ENCODE measurements at places on chromosomes 1 and 21. TPM values are rescaled to one million over a fixed set of nuclear protein-coding genes. Genes with fewer than 3 reads are reported as not detected.

DNA sequence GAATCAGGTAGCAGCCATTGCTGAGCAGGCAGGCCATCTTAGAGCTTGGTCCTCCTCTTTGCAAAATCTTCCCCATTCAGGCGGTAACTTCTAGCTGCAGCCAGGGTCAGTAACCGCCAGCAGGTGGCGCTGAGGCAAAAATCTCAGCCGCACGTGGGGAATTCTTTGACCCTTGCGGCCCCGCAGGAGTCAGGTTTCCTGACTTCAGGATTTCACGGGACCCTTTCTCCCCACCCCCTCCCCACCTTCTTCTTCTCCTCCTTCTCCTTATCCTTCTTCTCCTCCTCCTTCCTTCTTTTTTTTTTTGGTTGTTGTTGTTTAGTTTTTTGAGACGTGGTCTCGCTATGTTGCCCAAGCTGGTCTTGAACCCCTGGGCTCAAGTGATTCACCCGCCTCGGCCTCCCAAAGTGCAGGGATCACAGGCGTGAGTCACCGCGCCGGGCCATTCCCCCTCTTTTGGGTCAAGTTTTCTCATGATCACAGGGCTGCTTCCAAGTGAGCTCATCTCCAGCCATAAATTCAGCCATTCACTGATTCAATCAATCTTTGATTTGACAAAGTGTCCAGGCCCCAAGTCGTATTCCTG, 33.4 kb upstream of the TENT5B start:
- DNase-seq = peak; percentile 69

The TMPRSS15 gene
- not detected for total RNA-seq

GRCh38 chr1:101323535-101323934, 86.7 kb downstream of the S1PR1 start:
- no peak for DNase-seq

DNA sequence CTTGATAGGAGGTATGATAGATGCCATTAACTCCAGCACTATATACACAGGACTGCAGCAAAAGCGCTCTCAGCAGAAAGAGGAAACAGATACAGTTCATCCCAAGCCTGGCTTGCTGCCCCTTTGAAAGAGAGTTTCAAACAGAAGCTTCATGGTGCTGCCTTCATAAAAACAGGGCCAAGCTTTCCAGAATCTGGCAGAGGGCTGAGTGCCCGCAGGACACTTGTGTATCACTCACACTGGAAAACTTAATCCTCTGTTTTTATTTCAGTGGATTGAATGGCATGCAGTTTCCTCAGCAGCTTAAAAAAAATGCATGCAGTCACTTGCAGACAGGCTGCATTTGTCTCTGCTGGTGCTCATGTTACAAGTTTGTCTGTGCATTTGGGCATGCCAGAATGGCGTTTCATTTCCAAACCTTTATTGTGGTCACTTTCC, 40.4 kb downstream of the KCNJ15 start:
- DNase-seq = no peak

The SSR2 gene
- 234 TPM for total RNA-seq

The DLGAP3 gene
- 1.8 TPM for total RNA-seq

DNA sequence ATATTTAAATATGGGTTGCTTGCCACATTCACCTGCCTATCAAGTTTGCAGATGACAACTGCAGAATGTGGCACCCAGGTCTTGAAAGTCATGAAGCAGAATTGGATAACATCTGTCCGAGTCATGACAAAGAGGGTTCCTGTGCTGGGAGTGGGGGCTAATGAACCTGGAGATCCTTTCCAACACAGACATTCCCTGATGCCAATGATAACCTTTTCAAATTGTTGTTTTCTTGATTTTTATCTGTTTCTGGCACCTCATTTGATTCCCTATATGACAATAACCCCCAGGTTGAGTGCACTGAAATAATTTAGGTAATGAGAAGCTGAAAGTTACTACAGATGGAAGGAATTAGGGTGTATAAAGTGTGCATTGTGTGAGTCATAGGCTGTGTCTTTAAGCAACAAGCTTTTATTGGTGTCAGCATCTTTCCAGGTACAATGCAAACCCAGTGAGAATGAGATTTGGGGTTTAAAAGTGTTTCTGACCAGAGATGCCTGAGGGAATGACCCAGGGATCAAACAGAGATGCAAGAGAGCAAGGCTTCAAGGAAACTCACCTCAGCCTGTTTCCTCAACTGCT, 32.0 kb upstream of the IL10 start:
- no peak for DNase-seq

DNA sequence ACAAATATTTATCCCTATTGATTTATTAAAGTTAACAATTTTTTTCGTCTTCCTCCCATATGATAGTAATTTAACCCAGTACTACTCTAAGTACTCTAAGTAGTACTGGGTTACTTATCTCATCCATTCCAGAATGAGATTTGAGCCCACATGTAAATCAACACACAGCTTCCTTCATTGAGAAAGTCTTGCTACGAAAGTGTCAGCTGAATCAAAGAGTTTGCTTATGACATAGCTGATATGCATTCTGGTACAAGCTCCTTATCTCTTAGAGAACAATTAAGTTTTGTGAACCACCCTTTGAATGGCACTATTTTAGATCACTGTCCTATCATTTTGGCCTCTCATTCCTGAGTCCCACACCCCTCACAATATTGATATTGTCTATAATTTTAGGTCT, 2.4 kb upstream of the SLC44A3 start:
- no peak for DNase-seq

DNA sequence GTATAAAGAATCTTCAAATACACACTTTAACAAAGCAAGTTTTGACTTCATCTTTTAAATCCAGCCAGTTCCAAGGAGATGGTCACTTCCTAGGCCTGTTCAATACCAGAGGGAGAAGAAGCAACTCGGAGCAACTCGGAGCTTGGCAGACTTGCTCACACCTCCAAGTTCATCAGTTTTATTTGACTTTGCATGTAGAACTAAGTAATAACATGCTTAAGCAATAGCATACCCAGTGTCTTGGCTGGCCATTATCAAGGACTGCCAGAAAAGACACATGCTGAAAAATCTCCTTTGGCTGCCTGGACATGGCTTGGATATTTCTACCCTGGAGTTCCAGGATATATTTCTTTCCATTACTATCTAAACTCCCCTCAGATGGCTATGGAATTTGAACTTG, 52.6 kb downstream of the GNG12 start:
- DNase-seq = no peak

The TLCD4 gene
- 0.21 TPM for total RNA-seq

The CLEC20A gene
- not detected for total RNA-seq

The AKT3 gene
- 46.7 TPM for total RNA-seq

The CNR2 gene
- 0.35 TPM for total RNA-seq

DNA sequence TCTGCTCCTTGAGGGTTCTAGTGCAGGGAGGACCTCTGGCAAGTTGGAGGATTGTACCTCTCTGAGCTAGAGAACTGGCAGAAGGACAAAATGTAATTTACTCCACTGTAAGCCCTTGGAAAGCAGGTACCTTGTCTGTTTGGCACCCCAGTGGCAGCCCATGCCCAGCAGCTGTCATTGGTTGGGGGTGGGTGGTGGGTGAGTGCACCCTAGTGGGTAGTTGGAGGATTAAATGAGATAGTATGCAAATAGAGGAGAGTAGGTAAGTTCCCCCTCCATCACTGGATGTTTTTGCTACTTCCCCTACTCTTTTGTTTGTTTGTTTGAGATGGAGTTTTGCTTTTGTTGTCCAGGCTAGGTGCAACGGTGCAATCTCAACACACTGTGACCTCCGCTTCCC, 69.8 kb downstream of the RYR2 start:
- no peak for DNase-seq

DNA sequence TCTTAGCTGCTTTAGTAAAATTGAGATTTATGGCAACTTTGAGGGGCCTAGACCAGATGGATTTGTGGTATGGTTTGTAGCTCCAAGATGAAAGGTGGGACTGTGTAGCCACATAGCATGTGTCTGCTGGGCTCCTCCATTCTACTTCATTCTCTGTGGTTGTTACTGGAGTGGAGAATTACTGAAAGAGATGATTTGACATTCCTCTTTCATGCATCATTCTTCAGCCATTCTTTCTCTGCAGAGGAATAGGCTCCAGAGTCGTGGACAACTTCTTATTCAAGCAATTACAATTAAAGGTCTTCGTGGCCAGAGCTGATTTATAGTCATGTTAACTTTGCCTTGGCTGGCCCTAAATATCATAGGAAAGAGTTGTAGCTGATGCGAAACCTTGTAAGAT, 328.9 kb downstream of the PAPPA2 start:
- no peak for DNase-seq

DNA sequence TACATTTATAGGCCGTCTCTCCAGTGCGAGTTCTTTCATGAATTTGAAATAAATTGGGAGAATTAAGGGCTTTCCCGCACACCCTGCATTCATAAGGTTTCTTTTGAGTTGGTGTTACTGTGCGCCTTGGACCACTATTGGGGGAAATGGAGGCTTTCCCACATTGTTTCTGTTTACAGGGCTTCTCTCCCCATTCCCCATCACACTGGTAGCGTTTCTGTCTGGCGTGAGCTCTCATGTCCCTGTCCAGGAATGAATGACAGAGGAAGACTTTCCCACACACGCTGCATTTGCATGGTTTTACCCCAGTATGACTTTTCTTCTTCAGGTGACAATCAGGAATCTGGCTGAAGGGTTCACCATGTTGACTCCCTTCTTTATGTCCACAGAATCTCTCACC, 65.0 kb downstream of the UCHL5 start:
- no peak for DNase-seq

The ALX3 gene
- total RNA-seq = not detected

GRCh38 chr1:183528577-183528976, 56.3 kb downstream of the SMG7 start:
- DNase-seq = no peak

GRCh38 chr1:244862354-244862698, 2.0 kb downstream of the HNRNPU start:
- no peak for DNase-seq

- DNase-seq = no peak
These were observed 35.0 kb downstream of the FHAD1 start for GRCh38 chr1:15282038-15282437.

DNA sequence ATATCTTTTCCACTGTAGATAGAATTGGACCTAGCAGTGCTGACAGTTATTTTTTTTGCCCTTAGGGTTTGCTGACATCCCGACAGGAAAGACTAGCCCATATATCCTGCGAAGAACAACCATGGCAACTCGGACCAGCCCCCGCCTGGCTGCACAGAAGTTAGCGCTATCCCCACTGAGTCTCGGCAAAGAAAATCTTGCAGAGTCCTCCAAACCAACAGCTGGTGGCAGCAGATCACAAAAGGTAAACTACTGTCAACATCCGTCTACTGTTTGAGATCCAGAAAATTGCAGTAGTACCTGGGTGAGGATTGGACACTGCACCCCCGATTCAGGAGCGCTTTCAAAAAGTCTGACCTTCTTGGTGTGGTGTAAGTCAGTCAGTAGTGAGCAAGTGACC, 55.8 kb downstream of the CENPF start:
- no peak for DNase-seq

DNA sequence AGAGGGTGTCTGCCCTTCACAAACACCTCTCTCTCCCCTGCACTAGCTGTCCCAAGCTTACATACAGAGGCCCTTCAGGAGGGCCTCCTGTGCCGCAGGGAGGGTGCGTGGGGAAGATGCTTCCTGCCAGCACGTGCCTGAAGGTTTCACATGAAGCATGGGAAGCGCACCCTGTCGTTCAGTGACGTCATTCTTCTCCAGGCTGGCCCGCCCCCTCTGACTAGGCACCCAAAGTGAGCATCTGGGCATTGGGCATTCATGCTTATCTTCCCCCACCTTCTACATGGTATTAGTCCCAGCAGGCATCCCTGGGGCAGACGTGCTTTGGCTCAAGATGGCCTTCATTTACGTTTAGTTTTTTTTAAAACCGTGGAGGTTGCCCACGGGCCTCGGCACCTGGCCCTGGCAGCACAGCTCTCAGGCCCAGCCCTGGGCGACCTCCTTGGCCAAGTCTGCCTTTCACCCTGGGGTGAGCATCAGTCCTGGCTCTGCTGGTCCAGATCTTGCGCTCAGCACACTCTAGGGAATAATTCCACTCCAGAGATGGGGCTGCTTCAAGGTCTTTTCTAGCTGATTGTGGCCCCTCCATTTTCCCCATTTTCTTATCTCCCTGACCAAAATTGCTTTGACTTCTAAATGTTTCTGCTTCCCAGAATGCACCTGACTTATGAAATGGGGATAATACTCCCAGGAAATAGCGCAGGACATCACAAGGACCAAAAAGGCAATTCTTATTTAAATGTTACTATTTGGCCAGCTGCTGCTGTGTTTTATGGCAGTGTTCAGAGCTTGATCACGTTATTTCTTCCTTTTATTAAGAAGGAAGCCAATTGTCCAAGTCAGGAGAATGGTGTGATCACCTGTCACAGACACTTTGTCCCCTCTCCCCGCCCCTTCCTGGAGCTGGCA, 6.1 kb downstream of the NPPA start:
- no peak for DNase-seq

GRCh38 chr1:23343221-23344110, 618 bp downstream of the HNRNPR start:
- peak; percentile 67 for DNase-seq

- no peak for DNase-seq
These were observed 124.2 kb upstream of the LYPLAL1 start for GRCh38 chr1:219049501-219049900.

GRCh38 chr1:170150921-170151320, 5.2 kb downstream of the NTMT2 start:
- DNase-seq = no peak

- DNase-seq = no peak
These were observed 39.6 kb upstream of the TBX15 start for GRCh38 chr1:119027759-119028158.

DNA sequence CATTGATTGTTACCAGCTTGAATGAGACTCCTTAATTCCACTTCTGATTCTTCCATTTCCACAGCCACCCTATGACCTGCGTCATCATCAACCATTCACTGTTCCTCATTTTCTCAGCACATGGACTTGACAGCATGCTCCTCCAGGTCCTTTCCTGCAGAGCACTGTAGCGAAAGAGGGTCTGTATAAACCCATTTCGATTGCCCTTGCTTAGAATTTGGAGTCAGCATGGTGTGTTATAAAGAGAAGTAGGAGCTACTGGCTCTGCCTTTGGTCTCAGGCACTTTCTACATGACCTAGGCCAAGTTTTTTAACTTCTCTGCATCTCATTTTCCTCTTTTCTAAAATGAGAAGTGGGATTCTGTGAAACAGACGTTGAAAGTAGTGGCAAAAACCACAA, 133.8 kb downstream of the AK5 start:
- no peak for DNase-seq

The AZIN2 gene
- 2.5 TPM for total RNA-seq

GRCh38 chr1:185559684-185560331, 174.4 kb upstream of the HMCN1 start:
- DNase-seq = peak; percentile 66

All from activated T-cell treated with anti-CD3 and anti-CD28 coated beads, Interleukin-2, amount 50 U/mL, for 72 hours (primary cell).